Central memory CD8-positive, alpha-beta T cell (primary cell): ENCODE measurements at places on chromosomes 6 and 20.

DNA sequence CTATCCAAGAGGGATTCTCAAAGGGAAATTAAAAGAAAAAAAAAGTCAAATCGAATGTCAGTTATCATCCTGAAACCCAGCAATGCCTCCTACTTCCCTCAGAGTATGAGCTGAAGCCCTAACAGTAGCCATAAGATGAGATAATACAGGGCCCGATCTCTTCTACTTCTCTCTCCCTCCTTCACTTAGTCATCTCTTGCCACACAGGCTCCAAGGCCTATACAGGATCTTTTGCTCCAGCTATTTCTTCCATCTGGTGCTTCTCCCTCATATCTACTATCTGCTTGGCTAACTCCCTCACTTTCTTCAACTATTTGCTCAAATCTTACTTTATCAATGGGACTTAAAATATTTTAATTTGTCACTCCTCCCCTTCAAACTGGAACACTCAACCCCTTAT, 215.3 kb downstream of the RNGTT start:
- DNase-seq: no peak
- no peaks in the 10 kb centered on the region for H3K4me1 ChIP-seq
- no peaks in the 10 kb centered on the region for H3K27me3 ChIP-seq
- peaks cover 2% of the 10 kb centered on the region for H3K36me3 ChIP-seq
- H3K27ac ChIP-seq: no peak overlapping the region

DNA sequence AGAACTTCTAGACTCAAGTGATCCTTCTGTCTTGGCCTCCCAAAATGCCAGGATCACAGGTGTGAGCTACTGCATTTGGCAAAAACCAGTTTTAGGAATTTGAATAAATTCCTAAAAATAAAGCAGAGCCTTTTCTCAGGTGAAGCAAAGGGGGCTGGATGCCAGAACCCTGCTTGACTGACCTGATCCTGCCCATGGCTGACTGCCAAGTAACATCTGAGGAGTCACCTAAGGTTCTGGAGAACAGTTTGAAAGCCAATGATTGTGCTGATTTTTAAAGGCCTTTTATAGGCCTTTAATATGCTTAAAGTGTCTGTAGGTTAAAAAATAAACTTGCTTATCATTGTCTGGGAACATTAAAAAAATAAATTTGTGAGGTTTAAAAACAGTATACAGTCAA, 14.1 kb upstream of the ZSCAN12 start:
- H3K4me3 ChIP-seq: no peak overlapping the region
- no peak for DNase-seq
- H3K4me1 ChIP-seq: no peaks in the 10 kb centered on the region
- H3K27ac ChIP-seq: no peak overlapping the region
- H3K36me3 ChIP-seq: no peaks in the 10 kb centered on the region
- H3K27me3 ChIP-seq: peaks cover 39% of the 10 kb centered on the region

DNA sequence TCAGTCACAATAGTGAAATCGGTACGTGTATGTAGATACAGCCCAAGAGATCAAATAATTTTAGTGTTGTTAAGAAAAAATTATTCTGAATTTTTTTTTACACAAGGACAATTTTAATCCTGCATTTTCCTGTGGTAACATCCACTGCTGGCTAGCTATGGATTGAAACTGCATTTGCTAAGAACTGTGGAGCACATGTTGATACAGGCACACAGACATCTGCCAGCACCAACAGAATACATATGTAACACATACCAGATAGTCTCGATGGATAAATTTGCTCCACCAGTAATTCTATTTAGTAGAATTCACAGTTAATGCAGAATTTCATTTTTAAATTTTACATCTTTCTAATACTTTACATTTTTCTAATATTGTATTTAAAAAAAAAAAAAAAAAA, 2.2 kb downstream of the ASIP start:
- peaks cover 49% of the 10 kb centered on the region for H3K27me3 ChIP-seq
- DNase-seq: no peak

DNA sequence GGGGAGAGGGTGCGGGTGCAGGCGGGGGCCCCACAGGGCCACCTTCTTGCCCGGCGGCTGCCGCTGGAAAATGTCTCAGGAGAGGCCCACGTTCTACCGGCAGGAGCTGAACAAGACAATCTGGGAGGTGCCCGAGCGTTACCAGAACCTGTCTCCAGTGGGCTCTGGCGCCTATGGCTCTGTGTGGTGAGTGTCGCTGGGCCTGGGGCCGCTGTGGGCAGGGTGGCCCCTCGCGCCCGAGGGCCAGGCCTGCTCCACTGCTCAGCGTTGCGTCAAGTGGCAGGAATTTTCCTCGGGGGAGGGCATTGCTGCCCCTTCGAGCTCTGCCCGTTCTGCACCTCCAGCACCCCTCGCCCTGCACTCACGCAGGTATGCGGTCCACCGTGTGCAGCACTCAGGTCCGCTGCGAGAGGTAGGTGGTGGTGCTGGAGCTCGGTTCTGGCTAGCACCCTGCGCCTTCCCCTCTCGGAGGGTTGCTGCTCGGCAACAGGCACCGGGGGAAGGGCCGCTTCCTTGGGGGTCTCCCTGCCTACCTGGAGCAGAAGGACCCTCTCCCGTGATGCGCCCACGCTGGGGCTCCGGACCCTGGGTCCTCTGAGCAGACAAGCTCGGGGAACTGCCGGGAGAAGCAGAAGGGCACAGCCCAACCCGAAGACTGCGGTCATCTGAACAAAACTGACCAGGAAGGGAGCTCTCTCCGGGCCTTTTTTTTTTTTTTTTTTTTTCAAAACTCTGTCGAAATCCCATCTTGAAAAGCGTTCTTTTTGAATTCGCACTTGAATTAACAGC, 674 bp downstream of the MAPK14 start:
- peak overlapping the region; percentile 94 for H3K4me3 ChIP-seq
- H3K27me3 ChIP-seq: peaks cover 10% of the 10 kb centered on the region
- no peak for DNase-seq
- peaks cover 34% of the 10 kb centered on the region for H3K4me1 ChIP-seq
- H3K36me3 ChIP-seq: peaks cover 14% of the 10 kb centered on the region

GRCh38 chr6:101146389-101146788, 247.1 kb upstream of the GRIK2 start:
- H3K27ac ChIP-seq: no peak overlapping the region
- DNase-seq: no peak
- H3K4me3 ChIP-seq: no peak overlapping the region
- H3K36me3 ChIP-seq: no peaks in the 10 kb centered on the region
- H3K4me1 ChIP-seq: no peaks in the 10 kb centered on the region

- no peak overlapping the region for H3K27ac ChIP-seq
- DNase-seq: no peak
- no peak overlapping the region for H3K4me3 ChIP-seq
- H3K36me3 ChIP-seq: peaks cover 7% of the 10 kb centered on the region
Observed at GRCh38 chr20:23344336-23344735, 6.3 kb upstream of the NXT1 start.

DNA sequence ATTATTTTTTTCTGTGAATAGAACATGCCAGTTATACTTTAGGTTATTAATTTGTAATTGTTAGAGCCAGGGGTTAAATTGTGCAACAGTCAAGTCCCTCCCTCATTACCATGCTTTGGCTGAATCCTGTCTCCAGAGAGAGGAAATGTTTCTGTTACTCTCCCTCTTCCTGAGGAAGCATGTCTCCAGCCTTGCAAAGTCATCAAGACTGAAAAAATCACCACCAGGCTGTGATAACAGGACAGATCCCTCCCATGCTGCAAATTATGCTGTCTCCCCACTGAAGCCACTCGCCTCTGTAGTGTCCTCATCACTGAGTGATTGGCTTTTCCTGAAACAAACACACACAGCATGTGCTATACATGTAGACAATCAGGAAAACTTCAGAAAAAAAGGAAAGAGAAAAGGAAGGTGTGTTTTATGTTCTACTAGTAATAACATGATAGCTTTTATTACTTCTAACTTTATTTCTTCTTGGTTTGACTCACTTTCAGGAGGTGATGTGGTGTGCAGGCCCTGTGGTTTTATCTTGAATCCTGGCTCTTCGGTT, 290.0 kb upstream of the JAG1 start:
- H3K4me3 ChIP-seq: no peak overlapping the region
- no peaks in the 10 kb centered on the region for H3K27me3 ChIP-seq
- H3K36me3 ChIP-seq: no peaks in the 10 kb centered on the region
- no peak for DNase-seq

GRCh38 chr20:59361411-59361810, 61.0 kb downstream of the EDN3 start:
- H3K36me3 ChIP-seq: no peaks in the 10 kb centered on the region
- no peak overlapping the region for H3K27ac ChIP-seq
- no peaks in the 10 kb centered on the region for H3K4me1 ChIP-seq
- H3K4me3 ChIP-seq: no peak overlapping the region
- peaks cover 49% of the 10 kb centered on the region for H3K27me3 ChIP-seq
- no peak for DNase-seq

- H3K4me1 ChIP-seq: no peaks in the 10 kb centered on the region
- DNase-seq: no peak
- H3K27me3 ChIP-seq: peaks cover 22% of the 10 kb centered on the region
- H3K27ac ChIP-seq: no peak overlapping the region
- peaks cover 2% of the 10 kb centered on the region for H3K36me3 ChIP-seq
Observed at GRCh38 chr6:131787766-131788712, 19.8 kb upstream of the ENPP1 start.

GRCh38 chr6:170229851-170230519, 60.9 kb downstream of the DLL1 start:
- H3K36me3 ChIP-seq: peaks cover 2% of the 10 kb centered on the region
- H3K27ac ChIP-seq: no peak overlapping the region
- DNase-seq: no peak
- H3K4me1 ChIP-seq: no peaks in the 10 kb centered on the region
- no peak overlapping the region for H3K4me3 ChIP-seq

DNA sequence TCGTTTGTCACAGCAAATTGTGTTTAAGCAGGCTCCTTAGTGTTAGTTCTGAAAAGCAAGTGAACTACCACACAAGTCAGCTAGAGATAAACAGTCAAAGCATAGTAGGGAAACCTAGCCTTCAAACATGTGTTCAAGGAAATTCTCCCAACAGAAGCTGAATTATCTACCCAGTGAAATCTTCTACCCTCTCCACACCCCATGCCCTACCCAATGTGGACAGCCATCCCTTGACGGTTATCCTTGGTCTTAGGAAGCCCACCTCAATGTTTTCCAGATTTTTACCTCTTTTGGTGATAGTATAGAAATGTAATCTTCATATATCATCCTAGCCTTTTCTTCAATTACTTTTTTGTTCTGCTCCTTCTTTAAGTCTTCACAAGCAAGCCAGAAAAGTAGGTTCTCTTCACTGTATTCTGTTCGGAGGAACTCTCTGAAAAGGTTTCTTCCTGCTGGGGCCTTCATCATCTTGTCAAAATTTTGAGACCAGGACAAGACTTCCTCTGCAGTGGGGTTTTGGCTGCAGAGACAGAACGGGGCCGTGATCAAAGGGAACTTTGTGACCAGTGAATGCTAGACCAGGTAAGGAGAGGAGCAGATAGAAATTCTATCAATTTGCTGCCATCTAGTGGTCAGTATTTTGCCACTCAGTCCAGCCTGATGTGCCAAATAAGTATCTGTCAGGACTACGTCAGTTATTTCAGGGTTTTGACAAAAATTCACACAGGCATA, 21.6 kb upstream of the MTRF1L start:
- DNase-seq: peak; percentile 15
- H3K27ac ChIP-seq: no peak overlapping the region
- peaks cover 48% of the 10 kb centered on the region for H3K27me3 ChIP-seq
- no peak overlapping the region for H3K4me3 ChIP-seq
- no peaks in the 10 kb centered on the region for H3K36me3 ChIP-seq

- DNase-seq: no peak
- no peak overlapping the region for H3K4me3 ChIP-seq
- H3K27me3 ChIP-seq: no peaks in the 10 kb centered on the region
- H3K4me1 ChIP-seq: peaks cover 31% of the 10 kb centered on the region
Observed at GRCh38 chr20:50136822-50137599, 16.5 kb downstream of the PEDS1 start.

DNA sequence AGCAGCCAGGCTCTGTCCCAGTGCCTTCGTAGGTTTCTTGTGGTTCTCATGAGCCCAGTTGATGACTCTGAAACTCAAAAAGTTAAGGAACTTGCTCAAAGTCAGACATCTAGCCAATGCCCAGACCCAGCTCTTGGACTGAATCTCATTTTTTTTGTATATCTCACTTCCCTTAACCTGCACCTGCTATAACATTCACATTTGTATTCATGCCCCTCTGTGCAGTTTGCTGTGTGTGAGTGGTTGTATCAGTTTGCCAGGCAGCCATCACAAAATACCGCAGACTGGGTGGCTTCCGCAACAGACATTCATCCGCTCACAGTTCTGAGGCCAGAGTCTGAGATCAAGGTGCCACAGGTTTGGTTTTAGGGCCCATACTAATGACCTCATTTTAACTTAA, 49.9 kb downstream of the IPCEF1 start:
- no peaks in the 10 kb centered on the region for H3K36me3 ChIP-seq
- H3K4me1 ChIP-seq: peaks cover 8% of the 10 kb centered on the region
- no peak overlapping the region for H3K27ac ChIP-seq
- no peak overlapping the region for H3K4me3 ChIP-seq

DNA sequence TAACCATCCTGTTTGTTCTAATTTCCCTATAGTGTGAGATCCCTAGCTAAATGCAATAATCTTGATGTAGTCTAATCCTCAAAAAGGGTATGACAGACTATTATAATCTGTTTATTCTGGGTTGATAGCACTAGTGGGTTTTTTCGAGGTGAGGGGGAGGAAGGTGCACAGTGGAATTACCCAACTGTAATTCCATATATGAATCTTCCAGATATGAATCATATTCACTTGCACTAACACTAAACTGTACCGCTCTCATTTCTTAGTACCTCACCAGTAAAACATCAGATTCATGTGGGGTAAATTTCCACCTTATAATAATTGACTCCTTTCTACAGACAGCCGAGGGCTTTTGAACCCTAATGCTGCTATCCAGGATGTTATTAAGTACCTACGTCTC, 16.5 kb downstream of the NCOA7 start:
- H3K4me1 ChIP-seq: peaks cover 63% of the 10 kb centered on the region
- H3K36me3 ChIP-seq: peaks cover 5% of the 10 kb centered on the region
- DNase-seq: no peak
- peak overlapping the region; percentile 4 for H3K27ac ChIP-seq
- H3K4me3 ChIP-seq: no peak overlapping the region
- no peaks in the 10 kb centered on the region for H3K27me3 ChIP-seq

- H3K27ac ChIP-seq: peak within 1 kb of the TSS; percentile 8
- H3K4me1 ChIP-seq: peaks cover 20% of the 10 kb centered on the region
- H3K4me3 ChIP-seq: peak within 1 kb of the TSS; percentile 95
Observed at GRCh38 chr6:79947191-79948186, at the start of gene ELOVL4. ELOVL4 (minus strand) TSS chr6:79947553; CDS start chr6:79947279, 274 bp downstream.

- peaks cover 15% of the 10 kb centered on the region for H3K36me3 ChIP-seq
- no peak overlapping the region for H3K4me3 ChIP-seq
- H3K27me3 ChIP-seq: no peaks in the 10 kb centered on the region
Observed at GRCh38 chr6:604579-604978, 52.3 kb downstream of the HUS1B start.
